ENCODE measurements at places on chromosomes 12 and 14.

- no peak for DNase-seq
These were observed 365.7 kb downstream of the RPS29 start for GRCh38 chr14:49220492-49220891.

GRCh38 chr12:127888943-127889719 is 377.8 kb upstream of the TMEM132C start:
- no peak for DNase-seq

GRCh38 chr12:29799591-29799990 is 15.8 kb upstream of the TMTC1 start:
- no peak for DNase-seq

GRCh38 chr14:50602035-50602434 is 42.1 kb downstream of the ATL1 start:
- no peak for DNase-seq

- DNase-seq, result no peak
These were observed 8.0 kb downstream of the ASCL1 start for GRCh38 chr12:102965281-102966155.

DNA sequence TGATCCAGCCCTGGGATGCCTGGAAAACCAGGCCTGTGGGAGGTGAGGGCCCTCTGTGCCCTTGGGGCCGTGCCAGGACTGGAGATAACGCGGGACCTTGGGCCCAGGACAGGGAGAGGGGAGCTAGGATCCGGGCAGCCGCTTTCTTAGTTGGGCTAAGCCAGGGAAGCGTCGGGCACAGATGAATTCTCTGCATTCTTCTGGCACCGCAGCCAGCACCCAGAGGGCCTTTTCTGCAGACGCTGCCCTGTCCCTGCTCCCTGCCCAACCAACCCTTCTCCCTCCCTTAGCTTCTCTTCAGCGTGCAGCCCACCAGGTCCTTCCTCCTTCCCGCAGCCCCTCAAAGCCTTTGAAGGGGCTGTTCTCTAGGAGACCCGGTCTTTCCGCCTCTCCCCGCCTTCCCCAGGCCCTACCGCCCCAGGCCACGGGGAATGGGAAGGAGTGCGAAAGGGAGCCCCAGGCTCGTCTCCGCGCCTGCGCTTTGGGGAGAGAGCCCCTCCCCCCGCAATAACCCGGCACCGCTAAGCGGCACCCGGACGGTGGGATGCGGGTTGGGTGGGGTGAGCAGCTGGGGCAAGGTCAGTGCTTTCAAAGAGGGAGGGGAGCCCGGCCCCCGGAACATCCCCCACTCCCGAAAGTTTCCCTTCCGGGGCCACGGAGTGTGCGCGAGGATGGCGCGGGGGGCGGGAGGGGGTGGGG is 663 bp downstream of the NCKAP5L start:
- peak; percentile 53 for DNase-seq

- peak; percentile 90 for DNase-seq
These were observed at the start of gene RNU6-8 for GRCh38 chr14:32202998-32203882. TSS of gene RNU6-8 (minus strand) at chr14:32203269.

DNA sequence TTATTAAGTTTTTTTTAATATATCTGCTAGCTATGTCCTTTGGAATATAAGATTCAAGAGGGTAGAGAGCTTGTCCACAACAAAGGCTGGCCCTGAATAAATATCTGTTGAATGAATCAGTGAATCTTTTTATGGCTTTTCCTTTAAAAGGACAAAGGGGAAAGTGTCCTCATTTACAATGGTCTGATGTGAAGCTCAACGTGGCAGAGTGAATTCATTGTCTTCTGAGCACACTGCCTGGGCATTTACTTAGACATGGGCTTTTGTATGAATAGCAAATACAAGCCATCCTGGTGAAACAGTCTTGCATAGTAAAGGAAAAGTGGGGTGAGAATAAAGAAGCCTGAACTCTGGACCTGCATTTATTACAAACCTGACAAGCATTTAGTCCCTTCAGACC is 201.2 kb downstream of the NELL2 start:
- no peak for DNase-seq

DNA sequence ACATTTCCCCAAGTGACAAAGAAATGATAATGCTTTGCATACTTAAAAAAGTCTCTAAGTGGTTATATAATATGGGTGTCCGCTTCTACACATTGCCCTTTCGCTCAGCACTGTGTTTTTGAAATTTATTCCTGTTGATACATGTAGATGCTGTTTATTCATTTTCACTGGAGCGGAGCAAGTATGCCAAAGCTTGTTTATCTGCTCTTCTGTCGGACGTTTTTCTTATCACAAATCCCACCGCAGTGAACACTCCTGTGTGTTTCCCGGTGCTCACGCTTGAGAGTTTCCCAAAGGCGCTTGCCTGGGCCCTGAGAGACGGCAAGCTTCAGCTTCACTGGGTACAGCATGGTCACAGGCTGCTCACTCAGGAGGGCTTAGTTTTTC is 50.2 kb downstream of the TPCN1 start:
- DNase-seq, result no peak

- no peak for DNase-seq
These were observed 143.9 kb upstream of the NAV3 start for GRCh38 chr12:77686760-77687159.

DNA sequence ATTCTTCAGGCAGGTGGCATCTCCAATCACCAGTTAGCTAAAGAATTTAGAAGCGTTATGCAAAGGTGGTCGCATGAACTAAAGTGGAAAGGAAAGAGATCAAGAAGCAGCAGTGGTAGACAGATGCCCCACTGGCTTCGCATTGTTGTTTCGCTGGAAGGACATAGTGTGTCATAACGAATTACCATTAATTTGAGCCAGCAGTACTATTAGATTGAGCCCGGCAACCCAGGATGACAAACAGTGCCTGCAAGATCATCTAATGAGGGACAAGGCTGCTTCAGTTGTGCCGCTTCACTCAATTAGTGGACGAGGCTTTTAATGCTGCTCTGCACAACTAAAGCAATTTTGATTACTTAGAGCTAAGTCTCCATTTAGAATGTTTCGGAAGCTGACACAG is 274.5 kb upstream of the SOX5 start:
- no peak for DNase-seq

- DNase-seq, result no peak
These were observed 24.6 kb downstream of the PRICKLE1 start for GRCh38 chr12:42564996-42565395.

DNA sequence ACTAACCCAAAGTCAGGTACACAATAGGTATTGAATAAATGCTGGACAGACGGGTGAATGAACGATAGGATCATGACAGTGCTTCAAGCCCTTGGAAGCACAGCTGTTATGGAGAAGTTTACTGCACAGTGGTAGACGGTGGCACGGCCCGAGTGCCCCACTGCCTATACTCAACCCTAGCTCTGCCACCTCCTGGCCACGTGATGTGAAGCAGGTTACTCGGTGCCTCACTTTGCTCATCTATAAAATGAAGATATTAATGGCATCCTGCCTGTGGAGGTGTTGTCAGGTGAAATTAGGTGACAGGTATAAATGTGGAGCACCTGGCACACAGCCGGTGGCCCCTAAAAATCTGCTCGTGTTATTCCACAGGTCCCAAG is 5.8 kb downstream of the ASB2 start:
- peak; percentile 81 for DNase-seq

GRCh38 chr12:24389394-24389793 is 439.9 kb upstream of the SOX5 start:
- no peak for DNase-seq

DNA sequence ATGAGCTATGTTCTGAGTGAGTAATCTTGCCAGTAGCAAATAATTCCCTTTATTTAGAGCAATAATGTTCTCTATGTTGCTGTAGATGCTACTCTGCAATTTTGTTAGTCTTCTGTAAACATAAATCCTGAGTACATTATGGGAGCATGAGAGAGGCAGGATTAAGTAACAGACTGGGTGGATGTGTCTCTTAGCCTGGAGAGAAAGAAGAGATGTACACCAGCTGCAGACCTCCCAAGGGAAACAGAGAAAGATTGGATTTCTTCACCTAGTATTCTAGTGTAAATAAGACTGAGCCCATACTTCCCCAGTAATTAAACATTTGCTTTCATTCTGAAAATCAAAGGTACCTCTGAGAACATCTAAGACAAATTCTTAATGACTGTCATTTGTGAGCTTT is 564.0 kb downstream of the TRHDE start:
- no peak for DNase-seq

DNA sequence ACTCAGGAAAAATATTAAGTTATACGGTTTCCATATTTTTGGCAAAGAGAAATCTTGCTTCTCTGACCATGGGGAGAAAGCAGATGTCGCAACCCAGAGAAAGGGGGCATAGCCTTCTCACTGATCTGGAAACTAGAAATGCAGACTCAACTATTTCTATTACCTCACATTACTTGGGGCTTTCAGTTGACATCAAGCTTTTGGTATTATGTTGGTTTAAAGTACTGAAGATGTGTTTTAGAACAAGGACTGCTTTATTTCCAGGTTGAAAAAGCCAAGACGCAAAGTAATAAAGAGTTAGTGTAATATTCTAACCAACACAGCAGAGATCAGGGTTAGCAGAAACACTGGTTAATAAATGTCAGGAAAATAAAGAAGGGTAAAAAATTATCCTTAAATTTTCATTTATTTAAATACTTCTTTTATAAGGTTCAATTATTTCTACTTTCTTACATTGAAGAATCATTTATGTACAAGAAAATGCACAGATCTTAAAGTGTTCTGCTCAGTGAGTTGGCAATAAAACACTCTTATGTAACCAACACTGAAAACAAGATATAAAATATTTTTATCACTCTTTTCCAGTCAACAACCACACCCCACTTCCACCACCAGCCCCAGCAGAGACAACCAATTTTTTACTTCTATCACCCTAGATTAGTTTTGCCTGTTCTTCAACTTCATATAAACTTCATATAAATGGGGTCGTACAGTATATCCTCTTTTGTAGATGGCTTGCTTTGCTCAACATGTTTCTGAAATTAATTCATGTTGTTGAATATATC is 26.0 kb downstream of the DCP1B start:
- DNase-seq, result no peak

DNA sequence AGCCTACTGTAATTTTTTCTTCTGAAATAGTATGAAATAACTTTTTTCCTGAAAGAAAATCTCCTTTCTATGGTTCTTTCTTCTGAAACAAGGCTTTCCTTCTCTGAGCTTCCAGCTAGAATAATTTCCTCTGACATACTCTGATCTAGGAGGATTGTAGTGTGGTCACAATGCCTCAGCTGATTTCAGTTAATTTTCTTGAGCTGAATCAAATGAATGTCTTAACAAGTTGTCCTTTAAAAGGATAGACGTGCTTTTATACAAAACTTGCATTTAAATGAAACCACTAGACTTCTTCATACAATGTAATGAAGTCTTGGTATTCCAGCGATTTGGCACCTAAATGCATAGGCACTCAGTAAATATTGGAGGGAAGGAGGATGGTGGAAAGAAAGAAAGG is 94.4 kb downstream of the BICD1 start:
- DNase-seq, result no peak

DNA sequence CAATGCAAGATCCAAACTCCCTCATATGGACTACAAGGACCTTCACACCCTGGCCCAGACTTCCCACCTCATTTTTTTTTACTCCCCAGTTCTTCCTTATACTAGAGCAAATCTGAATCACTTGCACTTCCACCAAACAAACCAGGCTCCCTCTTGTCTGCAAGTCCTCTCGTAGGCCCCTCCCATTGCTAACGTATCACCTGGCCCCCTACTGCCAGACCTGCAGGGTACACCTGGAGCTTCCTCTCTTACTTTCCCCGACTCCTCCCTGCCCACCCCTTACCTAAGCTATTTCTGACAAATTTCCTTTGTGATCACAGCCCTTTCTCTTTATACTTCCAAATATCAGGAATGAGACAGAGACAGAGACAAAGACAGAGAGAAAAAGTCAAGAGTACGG is 463.9 kb downstream of the GALC start:
- no peak for DNase-seq

DNA sequence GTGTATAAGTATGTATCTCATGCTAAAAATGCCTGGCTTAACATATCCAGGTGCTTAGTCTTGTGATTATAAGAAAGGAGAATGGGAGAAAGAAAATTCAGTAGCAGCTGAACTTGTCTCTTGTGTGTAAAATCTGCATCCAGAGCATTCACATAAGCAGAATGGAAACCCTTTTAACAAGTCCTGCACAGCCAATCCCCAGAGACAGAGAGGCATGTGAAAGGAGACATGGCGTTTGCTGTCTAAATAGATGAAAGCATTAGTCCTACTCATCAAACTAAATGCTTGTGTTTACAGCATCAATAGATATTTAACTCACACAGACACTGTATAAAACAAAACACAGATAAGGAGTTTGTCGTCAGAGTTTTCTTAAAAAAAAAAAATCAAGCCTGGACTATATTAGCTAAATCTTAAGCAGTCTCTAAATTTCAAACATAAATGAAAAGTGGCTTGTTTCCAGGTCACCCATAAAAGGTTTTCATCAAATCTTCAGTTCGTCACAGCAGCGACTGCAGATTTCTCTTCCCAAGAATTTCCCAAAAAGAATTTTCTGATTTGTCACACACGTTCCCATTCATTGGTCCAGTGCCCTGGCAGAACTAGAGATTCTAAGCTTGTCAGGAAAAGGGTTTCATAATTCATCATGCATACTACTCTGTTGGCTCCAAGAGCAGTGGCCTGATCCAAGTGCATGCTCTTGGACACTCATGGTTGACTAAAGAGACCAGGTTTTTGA is 249.2 kb downstream of the BTG1 start:
- DNase-seq, result no peak

DNA sequence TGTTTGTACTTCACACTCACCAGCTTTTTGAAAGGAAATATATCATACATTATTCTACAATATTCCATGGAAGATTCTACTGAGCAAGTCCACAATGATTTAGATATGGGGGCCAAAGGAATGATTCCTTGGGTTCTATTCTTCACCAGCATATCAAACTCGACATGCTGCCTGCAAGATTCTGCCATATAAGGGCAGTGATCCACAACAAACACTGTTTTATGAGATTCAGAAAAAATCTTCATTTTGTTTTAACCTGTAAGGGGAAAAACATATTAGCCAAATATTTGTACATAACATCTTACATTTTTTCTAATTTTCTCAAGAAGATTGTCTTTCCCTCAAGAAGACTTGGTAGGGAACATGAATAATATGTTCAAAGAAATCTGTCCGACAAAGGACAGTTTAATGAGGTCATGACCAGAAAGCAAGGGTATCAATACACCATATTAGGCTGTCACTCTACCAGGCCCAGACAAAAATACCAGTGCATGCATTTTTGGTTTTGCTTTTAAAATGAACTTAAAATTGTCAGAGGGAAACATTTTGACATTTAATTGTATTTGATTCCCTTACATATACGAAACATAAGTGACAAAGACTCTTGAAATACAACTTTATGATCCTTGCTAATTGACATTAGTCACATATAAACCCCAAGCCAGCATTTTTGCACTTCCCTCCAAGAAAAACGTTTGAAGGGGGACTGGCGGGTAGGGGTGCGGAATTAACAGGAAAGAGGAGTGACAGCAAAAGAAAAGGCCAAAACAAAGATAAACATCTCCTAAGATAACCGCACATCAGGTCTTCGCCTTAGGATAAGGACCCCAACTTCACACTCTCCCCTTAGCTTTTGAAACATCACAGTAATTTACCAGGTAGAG is 980 bp downstream of the INTS13 start:
- peak; percentile 40 for DNase-seq

GRCh38 chr12:105600911-105601545 is 270.5 kb downstream of the C12orf75 start:
- DNase-seq, result no peak

Data from CD4-positive, alpha-beta T cell treated with Interleukin-10 for 1 hour (primary cell).